ENCODE measurements at places on chromosomes 16 and 17.

DNA sequence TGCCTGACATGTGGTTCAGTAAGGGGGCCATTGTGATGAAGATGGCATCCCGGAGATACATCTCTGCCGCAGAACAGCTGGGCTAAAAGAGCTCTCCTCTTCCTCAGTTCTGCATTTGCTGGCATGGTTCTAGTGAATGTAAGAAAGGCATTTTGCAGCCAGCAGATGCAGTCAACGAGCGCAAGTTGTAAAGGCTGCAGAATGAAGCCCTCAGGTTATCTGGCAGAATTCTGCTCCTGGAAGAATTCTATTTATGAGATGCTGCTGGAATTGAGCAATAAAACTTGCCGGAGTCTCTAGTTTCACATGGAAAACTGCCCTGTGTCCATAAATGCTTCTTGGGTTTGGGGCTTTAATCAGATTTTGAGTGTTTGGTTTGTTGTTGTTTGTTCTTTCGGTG lies 176.8 kb upstream of the HSBP1 start:
- DNase-seq: no peak

- no peak for DNase-seq
Measured at GRCh38 chr16:83328936-83329335, 478.8 kb upstream of the HSBP1 start.

- no peak for DNase-seq
Measured at GRCh38 chr17:48925991-48926342, 17.8 kb downstream of the UBE2Z start.

- no peak for DNase-seq
Measured at GRCh38 chr17:67211742-67212141, 33.3 kb downstream of the HELZ start.

- no peak for DNase-seq
Measured at GRCh38 chr17:33595828-33596227, 302.7 kb upstream of the ASIC2 start.

DNA sequence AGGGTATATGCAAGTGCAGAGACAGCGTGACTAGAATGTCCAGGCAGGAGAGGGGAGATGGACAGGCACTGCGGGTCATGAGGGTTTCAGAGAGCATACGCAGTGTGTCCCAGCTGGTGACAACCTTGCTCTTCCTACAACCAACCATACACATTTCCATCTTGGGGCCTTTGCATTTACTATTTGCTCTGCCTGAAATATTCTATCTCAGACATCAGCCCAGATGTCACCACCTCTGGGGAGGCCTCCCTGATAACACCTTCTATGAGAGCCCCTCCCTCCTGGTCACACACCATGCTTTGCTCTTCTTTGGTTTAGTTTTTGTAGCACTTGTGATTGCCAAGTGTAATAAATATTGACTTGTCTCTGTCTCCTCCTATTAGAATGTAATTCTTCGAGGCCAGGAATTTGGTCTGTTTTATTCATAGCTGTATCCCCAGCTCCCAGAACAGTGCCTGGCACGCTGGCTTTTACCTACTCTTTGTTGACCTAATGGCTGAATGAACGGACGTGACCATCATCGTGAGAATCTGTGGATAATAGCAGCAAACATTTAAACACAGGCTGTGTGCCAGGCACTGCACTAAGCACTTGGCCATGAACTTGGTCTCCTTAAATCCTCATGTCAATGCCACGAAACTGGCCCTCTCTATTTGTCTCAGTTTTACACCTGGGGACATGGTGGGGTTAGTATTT lies 51.9 kb downstream of the PLCG2 start:
- DNase-seq: no peak

- DNase-seq: no peak
Measured at GRCh38 chr16:5333126-5333525, 235.5 kb upstream of the EEF2KMT start.

DNA sequence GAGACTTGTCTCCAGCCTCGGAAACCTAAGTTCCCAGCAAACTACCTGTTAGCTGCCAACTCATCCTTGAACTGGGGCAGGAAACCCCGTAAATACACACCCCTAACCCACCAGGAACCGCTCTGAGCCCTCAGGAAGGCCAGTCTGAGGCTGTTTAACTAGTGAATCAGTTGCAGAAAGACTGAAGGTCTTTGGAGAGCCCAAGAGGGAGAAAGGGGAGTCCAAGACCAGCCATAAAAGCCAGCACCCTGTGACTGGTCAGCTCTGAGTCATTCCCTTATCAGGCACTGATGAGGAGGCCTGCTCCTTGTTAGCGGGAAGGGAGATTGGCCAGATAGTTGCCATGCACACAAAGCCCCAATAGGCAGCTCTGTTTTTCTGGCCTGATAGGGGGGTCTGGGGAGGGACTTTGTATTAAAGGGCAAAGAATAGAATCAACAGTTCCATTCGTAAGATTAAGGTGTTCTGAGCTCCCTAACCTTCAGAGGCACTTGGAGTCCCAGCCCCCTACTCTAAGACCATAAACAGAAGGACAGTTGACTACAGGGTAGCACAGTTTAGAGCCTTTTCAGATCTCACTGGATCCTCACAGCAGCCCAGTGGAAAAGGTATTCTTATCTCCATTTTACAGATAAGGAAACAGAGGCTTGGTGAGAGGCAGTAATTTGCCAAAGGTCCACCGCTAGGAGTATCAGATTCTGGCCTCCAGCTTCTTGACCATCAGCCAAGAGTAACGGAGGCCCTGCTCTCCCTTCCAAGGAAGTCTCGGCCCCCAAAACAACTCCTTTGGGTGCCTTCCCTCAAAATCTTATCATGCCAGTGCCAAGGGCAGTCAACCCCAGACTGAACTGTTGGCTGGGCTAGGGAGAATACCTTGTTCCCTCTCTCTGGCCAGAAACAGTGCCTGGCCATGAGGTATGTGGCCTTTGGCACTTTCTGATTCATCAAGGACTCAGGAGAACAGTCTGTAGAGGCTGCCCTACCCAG lies 2.2 kb upstream of the KRT19 start:
- no peak for DNase-seq

DNA sequence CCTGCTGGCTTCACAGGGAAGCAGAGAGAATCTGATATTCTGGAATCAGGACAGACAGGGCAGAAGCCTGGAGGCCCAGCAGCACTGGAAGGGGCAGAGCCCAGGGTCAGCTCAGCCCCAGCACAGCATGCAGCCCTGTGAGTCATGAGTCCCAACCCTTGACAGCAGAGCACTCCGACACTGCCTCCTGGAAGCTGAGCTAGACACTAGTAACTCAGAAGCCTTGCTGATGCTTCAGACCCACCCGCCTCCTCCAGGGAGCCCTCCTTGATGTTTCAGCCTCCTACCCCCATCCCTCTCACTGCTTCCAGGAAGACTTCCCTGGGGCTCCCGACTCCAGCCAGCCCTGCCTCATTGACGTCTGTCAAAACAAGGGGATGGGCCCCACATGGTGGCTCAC lies 6.9 kb downstream of the CAMKK1 start:
- DNase-seq: no peak

DNA sequence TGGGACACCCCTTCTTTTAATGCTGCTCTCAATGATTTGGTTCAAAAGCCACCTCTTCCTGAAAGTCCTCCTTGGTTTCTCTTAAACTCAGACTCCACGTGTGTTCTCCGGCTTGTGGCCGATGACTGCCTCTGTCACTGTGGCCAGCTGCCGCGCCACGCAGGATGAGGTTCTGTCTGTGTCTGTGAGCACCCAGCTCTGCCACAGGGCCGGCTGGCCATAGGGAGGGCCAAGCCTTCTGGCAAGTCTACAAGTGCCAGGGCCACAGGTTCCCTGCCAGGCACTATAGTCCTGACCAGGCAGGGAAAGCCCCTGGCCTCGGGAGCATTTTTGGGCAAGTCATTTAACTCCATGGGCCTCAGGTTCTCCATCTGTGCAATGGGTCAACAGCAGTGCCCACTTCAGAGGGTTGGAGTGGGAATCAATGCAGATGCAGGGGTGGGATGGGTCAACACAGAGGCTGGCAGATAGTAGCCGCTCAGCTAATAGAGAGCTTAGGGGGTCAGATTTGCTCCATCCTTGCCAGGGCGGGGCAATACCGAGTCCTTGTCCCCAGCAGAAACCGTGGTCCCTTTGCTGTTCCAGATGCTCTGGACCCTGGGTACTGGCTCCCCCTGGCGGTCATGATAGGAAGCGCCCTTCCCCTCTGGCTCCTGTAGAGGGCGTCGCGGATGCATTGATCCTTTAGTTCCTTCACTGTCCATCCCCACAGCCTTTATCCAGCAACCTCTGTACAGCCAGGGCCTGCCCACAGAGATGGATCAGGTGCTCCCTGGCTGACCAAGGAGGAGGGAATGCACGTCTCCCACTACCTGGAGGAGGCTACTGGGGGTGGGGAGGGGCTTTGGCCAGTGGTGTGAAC lies 19.3 kb upstream of the ADGRG3 start:
- peak; percentile 51 for DNase-seq
